Esophagus squamous epithelium (tissue), 5 donors: ENCODE measurements at places on chromosomes 11 and 22.

GRCh38 chr22:32701034-32701433 lies 100.5 kb upstream of the TIMP3 start:
- H3K27ac ChIP-seq = peak overlapping the region; percentile 73
- H3K36me3 ChIP-seq = no peaks in the 10 kb centered on the region
- no peaks in the 10 kb centered on the region for H3K27me3 ChIP-seq

DNA sequence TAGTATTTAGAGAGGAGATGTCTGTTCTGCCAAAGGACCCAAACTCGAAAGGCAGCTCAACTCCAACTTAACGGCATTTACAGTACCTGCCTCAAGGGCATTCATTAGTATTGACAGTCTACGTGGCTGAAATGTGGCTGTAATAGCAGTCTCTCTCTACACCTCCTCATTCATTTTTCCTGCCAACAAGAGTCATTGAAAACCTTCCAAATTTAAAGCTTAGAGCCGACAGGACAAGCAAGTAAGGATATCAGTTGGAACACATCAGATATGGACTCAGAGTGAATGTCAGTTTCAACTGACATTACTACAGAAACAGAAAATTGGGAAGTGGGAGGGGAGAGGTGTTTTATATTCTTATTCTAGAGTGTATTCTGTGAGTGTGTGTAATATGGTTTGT lies 253.1 kb downstream of the CADM1 start:
- H3K27ac ChIP-seq = no peak overlapping the region
- H3K36me3 ChIP-seq = no peaks in the 10 kb centered on the region
- no peak for DNase-seq
- no peaks in the 10 kb centered on the region for H3K4me1 ChIP-seq
- H3K27me3 ChIP-seq = no peaks in the 10 kb centered on the region
- H3K4me3 ChIP-seq = no peak overlapping the region

DNA sequence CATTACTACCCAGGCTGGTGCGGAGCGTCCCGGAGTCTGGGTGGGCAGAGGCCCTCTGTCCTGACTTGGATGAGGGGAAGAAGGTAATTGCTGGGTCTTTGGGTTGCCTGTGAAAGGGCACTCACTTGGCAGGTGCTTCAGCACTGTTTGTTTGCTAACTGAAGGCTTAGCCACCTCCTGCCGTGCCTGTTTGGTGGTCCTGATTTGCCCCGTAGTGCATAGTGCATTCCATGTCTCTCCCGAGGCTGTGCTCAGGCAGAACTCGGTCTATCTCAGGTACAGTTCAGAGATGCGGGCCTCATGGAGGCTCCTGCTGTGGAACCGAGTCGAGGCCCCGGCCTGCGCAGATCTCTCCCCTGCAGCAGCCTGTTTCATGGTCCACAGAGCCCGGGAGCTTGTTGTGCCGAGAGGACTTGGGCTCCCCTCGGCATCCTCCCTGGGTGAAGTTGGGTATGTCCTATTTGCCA lies 146.2 kb downstream of the TBC1D22A start:
- H3K4me3 ChIP-seq = no peak overlapping the region
- DNase-seq = no peak
- no peak overlapping the region for H3K27ac ChIP-seq
- no peaks in the 10 kb centered on the region for H3K27me3 ChIP-seq
- H3K4me1 ChIP-seq = no peaks in the 10 kb centered on the region

DNA sequence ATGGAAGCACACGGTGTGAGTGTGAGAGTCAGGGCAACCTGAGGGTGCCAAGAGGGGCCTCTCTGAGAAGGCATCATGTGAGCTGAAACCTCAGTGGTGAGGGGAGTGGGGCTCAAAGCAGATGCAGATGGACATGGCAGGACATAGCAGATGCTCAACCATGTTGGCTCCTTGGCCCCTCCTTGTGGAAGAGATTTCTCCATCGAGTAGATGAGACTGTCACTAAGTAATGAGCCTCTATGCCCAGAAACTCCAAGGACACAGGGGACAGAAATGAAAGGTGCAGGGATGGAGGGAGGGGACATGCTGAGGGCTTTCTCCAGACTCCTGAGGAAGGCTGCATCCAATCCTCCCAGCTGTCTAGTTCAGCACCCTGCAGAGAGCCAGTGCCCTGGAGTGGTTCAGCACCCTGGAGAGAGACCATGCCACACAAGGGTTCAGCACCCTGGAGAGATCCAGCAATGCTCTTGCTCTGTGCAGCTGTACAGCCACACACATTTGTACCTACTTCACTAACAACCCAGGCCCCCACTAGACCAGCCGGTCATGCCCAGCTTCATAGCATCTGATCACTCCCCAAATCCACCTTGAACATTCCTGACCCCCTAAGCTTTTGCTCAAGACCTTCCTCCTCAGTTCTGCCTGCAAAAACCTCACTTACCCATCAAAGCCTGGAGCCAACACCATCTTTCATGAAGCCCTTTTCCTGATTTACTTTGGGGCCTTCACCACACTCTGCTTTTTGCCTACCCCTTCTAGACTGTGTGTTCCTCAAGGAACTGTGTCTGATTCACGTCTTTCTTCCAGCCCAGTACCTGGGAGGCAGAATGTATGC lies 252.0 kb downstream of the CTTN start:
- no peaks in the 10 kb centered on the region for H3K36me3 ChIP-seq
- no peak overlapping the region for H3K4me3 ChIP-seq
- H3K27ac ChIP-seq = no peak overlapping the region

GRCh38 chr11:8194956-8195355 lies 26.1 kb upstream of the RIC3 start:
- no peak overlapping the region for H3K27ac ChIP-seq
- DNase-seq = no peak
- no peaks in the 10 kb centered on the region for H3K36me3 ChIP-seq
- H3K4me3 ChIP-seq = no peak overlapping the region

- H3K27ac ChIP-seq = no peak overlapping the region
- H3K4me1 ChIP-seq = peaks cover 8% of the 10 kb centered on the region
- no peaks in the 10 kb centered on the region for H3K36me3 ChIP-seq
Measured at GRCh38 chr11:79374727-79375126, 66.1 kb downstream of the TENM4 start.
